ENCODE measurements at places on chromosomes 3 and 15.

- DNase-seq: no peak
Measured at GRCh38 chr15:44340410-44340809, 51.9 kb downstream of the GOLM2 start.

GRCh38 chr3:102722317-102722716 lies 287.5 kb downstream of the ZPLD1 start:
- DNase-seq: no peak

GRCh38 chr15:31309893-31310606 lies 16.6 kb upstream of the KLF13 start:
- no peak for DNase-seq

- DNase-seq: no peak
Measured at GRCh38 chr15:30929064-30929669, 25.5 kb downstream of the FAN1 start.

GRCh38 chr15:48472756-48473155 lies 141.5 kb downstream of the DUT start:
- no peak for DNase-seq

DNA sequence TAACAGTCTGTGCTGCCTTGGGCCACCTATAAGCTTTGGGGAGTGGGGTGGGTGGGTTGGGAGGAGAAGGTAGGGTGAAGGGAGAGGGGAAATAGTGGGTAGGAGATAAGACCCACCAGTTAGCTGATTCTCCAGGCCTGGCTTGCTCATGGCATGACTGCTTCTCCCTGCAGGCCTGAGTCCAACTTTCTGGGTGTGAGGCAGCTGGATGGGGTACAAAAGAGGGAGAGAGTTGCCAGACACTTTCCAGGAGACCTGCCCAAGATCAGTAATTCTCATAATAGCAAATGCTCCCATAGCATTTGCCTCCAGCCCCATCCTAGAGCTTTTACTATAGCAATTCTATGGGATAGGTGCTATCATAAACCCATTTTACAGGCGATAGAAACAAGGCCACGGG lies 7.7 kb downstream of the CGNL1 start:
- no peak for DNase-seq

DNA sequence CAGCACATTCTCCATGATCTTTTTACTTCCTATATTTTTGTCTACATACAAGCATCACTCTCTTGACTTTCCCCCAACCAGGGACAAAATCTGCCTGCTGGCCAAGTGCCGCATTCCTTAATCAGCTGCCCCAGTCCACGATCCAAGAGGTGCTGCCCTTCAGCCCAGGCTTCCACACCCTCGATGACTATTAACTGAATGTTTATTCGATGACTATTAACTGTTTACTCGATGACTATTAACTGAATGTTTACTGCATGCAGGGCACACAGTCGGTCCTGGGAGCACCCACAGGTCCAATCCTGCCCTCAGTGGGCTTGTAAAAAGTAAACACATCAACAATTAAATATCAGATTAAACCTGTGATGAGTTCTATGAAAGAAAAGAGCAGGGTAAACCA lies 256.9 kb downstream of the ARRDC4 start:
- no peak for DNase-seq

- no peak for DNase-seq
Measured at GRCh38 chr15:70538278-70538677, 225.1 kb downstream of the UACA start.

DNA sequence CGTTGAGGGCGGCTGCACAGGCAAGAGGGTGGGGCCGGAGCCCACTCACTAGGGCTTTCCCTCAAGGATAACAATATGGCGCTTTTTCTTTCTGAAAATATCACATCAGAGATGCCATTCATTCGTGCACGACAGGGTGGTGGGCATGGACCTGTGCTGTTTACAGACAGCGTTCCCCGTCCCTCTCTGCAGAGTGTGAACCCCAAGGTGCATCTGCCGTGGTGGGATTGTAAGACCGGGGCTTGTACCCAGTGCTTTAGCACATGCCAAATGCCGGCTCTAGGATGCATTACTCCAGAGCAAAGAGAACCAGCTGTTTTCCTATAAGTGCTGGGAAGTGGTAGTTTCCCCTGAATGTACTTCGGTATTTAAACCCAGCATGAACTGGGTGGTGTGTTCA lies 37.0 kb downstream of the CHDH start:
- DNase-seq: no peak

- no peak for DNase-seq
Measured at GRCh38 chr3:24968036-24968435, 460.0 kb upstream of the RARB start.

GRCh38 chr3:63687278-63688225 lies 35.1 kb downstream of the SNTN start:
- peak; percentile 56 for DNase-seq

- DNase-seq: no peak
Measured at GRCh38 chr3:112858410-112859069, 11.9 kb upstream of the CD200R1L start.

DNA sequence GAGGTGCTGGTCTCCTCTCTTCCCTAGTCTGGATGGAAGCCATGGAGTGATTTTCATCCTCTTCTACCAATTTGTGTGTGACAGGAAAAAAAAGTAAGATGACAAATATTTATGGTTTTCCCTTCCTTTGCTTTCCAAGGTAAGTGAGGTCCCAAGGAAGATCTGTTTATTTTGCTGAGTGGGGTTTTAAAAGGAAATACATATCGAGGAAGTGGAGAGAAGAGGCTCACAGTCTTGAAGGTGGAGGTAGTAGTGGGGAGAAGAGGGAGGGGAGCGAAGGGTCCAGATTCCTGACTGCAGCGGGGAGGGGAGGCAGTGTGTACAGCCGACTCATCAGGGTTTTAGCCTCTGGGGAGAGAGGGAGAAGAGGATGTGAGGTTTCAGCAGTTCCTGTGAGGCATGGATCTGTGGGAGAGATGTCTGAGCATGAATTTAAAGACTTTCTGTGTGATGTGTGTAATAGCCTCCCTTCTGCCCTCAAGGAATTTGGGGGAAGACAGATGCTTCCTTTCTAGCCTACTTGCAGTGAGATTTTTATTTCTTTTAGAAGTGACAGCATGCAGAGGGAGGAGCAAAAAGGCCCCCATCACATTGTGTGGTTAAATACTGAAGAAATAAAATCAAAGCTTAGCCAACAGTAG lies 272.4 kb downstream of the THRB start:
- DNase-seq: no peak

DNA sequence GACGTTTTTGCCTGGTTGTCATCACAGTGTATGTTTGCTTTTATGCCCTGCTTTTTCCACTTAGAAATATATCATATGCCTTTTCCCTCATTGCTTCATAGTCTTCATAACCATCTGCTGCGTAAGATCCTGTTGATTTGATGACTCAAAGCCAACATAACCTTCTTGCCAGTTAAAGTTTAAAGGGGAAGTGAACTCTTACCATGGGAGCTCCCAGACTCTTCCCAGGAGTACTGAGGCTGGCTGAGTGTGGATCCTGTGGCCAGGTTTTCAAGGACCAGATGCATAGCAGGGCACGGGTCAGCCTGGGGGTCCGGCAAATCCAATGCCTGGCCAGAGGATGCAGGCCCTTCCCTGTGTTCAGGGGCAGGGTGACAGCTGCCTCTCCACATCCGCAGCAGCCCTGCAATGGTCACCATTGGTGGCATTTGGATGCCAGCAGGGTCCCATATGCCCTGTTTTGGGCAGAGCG lies 42.0 kb upstream of the SACM1L start:
- no peak for DNase-seq

DNA sequence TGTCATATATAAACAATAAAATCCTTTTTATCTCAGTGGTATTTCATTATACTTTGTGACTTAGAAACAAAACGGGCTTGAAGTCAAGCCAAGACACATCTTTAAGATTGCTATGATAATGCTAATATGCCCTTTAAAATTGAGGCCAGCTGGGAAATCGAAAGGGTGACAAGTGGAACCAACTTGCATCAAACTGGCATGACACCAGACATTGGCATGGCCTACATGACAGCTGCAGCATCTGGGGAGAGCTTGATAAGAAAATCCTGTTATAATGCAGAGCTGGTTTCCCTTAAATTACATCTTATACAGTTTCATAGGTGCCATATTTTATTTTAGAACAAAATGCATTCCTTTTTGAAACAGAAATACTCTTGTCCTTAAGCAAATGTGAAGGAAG lies 325.2 kb downstream of the ZBBX start:
- DNase-seq: no peak

DNA sequence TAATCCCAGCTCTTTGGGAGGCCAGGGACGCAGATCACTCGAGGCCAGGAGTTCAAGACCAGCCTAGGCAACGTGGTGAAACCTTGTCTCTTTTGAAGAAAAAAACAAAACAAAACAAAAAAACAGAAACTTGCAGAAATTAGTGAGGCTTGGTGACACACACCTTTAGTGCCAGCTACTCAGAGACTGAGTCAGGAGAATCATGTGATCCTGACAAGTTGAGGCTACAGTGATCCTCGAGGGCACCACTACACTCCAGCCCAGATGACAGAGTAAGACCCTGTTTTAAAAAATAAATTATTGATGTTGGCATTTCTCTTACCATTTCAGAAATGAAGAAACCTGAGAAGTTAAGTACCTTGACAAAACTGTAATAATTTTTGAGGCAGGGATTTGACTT lies 44.6 kb upstream of the CCNB2 start:
- no peak for DNase-seq

GRCh38 chr3:16264174-16264707 lies 502 bp downstream of the DPH3 start:
- no peak for DNase-seq

Data from ecto neural progenitor cell (in vitro differentiated cells).